Neural crest cell (in vitro differentiated cells): ENCODE measurements at places on chromosomes 4 and X. TPM values are rescaled to one million over a fixed set of nuclear protein-coding genes. Genes with fewer than 3 reads are reported as not detected.

GRCh38 chr4:176810481-176811249, 17.9 kb upstream of the VEGFC start:
- H3K4me1 ChIP-seq, result no peaks in the 10 kb centered on the region
- H3K36me3 ChIP-seq, result peaks cover 3% of the 10 kb centered on the region
- H3K4me3 ChIP-seq, result no peak overlapping the region
- no peak for DNase-seq

- DNase-seq, result no peak
- H3K27ac ChIP-seq, result no peak overlapping the region
- H3K4me3 ChIP-seq, result no peak overlapping the region
These were observed 12.2 kb upstream of the TNIP3 start for GRCh38 chr4:121176082-121176934.

The RRAGB gene
- total RNA-seq, result 13.9 and 14.6 TPM in 2 replicates

The IQCM gene
- not detected in 2 replicates for total RNA-seq

DNA sequence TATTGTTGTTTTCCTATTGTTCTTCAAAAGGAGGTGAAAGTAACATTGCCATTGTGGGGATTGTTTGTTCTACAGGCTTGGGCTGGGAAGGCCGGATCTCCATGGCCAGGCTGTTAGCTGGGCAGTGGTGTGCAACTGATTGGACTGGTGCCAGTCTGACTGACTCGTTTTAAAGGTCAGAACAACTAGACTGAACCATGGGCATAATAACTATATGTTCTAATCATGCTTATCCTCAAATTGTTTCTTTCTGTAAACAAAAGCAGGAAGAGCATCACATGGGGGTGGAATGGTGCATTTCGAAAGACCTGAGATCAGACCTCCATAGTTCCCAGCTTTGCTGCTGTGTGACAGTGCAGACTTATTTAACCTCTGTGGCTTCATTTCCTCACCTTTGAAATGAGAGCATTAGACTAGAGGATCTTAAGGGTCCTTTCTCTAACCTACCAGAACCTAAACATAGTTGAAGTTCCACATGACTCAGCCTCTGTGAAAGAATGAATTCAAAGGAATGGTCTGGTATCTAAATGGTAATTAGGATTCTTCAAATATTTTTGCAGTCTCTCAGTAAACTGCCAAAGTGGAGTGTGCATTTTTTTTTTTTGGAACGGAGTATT, 66.7 kb upstream of the PGRMC2 start:
- no peak overlapping the region for H3K4me3 ChIP-seq
- H3K27me3 ChIP-seq, result no peaks in the 10 kb centered on the region
- DNase-seq, result no peak
- H3K4me1 ChIP-seq, result peaks cover 15% of the 10 kb centered on the region
- H3K36me3 ChIP-seq, result peaks cover 3% of the 10 kb centered on the region

The TRIM2 gene
- 105 and 106 TPM in 2 replicates for total RNA-seq

DNA sequence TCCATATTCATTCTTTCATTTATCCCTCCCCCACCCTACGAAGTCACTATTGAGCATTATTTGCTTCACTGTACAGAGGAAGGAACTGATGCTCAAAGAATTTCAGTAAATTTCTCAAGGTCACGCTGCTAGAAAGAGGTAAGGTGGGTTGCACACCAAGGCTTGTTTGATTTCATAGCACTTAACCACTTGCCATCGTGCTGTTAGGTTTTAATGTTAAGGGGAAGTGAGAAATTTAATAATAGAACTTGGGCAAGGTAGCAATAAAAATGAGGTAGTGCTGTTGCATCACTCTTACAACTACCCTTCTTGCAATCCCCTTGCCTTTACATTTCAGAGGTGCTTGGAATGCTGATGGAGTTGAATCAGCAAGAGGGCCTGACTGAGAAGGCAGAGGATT, 343.1 kb downstream of the MID1IP1 start:
- no peaks in the 10 kb centered on the region for H3K27me3 ChIP-seq
- no peak for DNase-seq
- no peaks in the 10 kb centered on the region for H3K36me3 ChIP-seq
- H3K4me3 ChIP-seq, result no peak overlapping the region
- no peak overlapping the region for H3K27ac ChIP-seq
- H3K4me1 ChIP-seq, result no peaks in the 10 kb centered on the region

DNA sequence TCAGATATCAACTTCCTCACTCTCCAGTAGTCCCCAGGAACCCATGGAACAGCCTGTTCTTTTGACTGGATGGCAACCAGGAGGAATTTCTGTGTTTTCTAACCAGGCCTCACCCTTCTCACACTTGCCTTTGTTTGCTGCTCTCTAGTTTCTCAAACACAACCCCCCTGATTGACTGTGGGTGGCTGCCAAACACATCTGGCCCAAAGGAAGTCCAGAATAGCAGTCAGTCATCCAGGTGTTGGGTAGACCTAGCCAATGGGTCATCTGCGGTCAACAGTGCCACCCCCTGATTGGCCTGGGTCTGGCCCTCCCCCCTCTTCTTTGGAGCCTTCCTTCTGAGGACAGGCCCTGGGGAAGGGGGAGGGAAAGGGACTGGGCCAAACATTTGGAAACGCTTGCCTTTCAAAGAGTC, 53.7 kb downstream of the MSX1 start:
- H3K4me1 ChIP-seq, result no peaks in the 10 kb centered on the region
- no peaks in the 10 kb centered on the region for H3K36me3 ChIP-seq
- DNase-seq, result no peak
- H3K27ac ChIP-seq, result no peak overlapping the region
- peaks cover 48% of the 10 kb centered on the region for H3K27me3 ChIP-seq
- no peak overlapping the region for H3K4me3 ChIP-seq

The CLDN34 gene
- total RNA-seq, result 0.30 and 0.33 TPM in 2 replicates

DNA sequence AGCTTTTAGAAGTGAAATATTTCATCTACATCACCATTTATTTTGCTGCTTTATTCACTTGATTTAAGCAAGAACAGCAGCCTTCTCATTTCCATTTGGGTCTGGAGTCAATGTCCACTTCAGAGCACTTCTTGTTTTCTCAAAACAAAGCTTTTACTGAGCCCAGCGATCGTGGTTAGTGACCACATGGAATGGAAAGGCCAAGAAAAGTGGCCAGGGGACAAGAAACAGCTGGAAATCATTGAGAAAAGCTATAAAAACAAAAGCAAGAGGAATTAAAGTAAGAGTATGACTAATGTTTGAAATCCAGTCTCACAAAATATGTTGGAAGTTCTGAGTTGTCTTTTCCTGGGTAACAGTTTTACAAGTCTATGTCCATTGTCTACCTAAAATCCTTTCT, 328.4 kb upstream of the INTU start:
- H3K27me3 ChIP-seq, result no peaks in the 10 kb centered on the region
- no peak for DNase-seq
- no peak overlapping the region for H3K4me3 ChIP-seq
- H3K4me1 ChIP-seq, result peaks cover 1% of the 10 kb centered on the region
- H3K27ac ChIP-seq, result no peak overlapping the region
- peaks cover 7% of the 10 kb centered on the region for H3K36me3 ChIP-seq

- H3K27me3 ChIP-seq, result no peaks in the 10 kb centered on the region
- no peak overlapping the region for H3K27ac ChIP-seq
- H3K4me3 ChIP-seq, result no peak overlapping the region
- H3K4me1 ChIP-seq, result peaks cover 24% of the 10 kb centered on the region
- DNase-seq, result no peak
These were observed 72.7 kb downstream of the EFNB1 start for GRCh38 chrX:68901519-68901918.

GRCh38 chrX:17768997-17769396, 31.7 kb downstream of the SCML1 start:
- no peaks in the 10 kb centered on the region for H3K36me3 ChIP-seq
- no peak overlapping the region for H3K27ac ChIP-seq
- H3K27me3 ChIP-seq, result no peaks in the 10 kb centered on the region
- DNase-seq, result no peak

DNA sequence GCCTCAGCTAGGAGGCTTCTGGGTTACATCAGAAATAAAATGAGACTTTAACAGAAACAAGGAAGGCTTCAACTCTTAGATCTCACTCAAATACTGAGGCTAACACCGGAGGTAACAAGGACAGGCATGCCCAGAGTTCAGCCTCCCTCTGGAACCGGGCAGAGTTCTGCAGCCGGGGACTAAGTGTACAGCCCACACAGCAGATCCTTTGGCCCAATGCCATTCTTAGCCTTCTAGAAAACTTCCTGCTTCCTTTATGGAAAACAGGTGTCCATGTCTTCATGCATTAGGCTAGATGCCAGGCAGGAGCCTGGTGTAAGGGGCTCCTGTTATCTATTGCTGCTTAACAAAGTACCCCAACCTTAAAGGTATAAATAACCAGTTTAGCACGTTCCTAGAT, 369.7 kb downstream of the BCOR start:
- H3K4me3 ChIP-seq, result no peak overlapping the region
- H3K36me3 ChIP-seq, result no peaks in the 10 kb centered on the region
- no peak overlapping the region for H3K27ac ChIP-seq
- no peaks in the 10 kb centered on the region for H3K27me3 ChIP-seq

The SNCA gene
- 29.6 and 29.7 TPM in 2 replicates for total RNA-seq

- H3K36me3 ChIP-seq, result no peaks in the 10 kb centered on the region
- peaks cover 4% of the 10 kb centered on the region for H3K27me3 ChIP-seq
- no peak overlapping the region for H3K27ac ChIP-seq
- peak; percentile 60 for DNase-seq
- no peak overlapping the region for H3K4me3 ChIP-seq
These were observed 44.9 kb downstream of the ZBTB49 start for GRCh38 chr4:4334798-4335520.

The TCEAL3 gene
- total RNA-seq, result 10.0 and 11.1 TPM in 2 replicates

DNA sequence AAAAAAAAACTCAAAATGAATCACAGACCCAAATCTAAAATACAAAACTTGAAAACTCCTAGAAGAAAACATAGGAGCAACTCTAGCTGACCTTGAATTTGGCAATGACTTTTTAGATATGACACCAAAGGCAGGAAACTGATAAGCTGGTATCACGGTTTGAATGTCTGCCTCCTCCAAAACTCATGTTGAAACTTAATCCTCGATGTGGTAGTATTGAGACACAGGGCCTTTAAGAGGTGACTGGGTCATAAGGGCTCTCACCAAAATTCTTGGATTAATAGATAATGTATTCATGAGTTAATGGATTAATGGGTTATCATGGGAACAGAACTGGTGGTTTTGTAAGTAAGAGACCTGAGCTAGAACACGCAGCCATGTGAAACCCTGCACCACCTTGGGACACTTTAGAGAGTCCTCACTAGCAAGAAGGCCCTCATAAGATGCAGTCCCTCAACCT, 40.5 kb downstream of the FRYL start:
- DNase-seq, result no peak
- no peak overlapping the region for H3K27ac ChIP-seq
- peaks cover 8% of the 10 kb centered on the region for H3K36me3 ChIP-seq
- peaks cover 10% of the 10 kb centered on the region for H3K4me1 ChIP-seq
- no peaks in the 10 kb centered on the region for H3K27me3 ChIP-seq

DNA sequence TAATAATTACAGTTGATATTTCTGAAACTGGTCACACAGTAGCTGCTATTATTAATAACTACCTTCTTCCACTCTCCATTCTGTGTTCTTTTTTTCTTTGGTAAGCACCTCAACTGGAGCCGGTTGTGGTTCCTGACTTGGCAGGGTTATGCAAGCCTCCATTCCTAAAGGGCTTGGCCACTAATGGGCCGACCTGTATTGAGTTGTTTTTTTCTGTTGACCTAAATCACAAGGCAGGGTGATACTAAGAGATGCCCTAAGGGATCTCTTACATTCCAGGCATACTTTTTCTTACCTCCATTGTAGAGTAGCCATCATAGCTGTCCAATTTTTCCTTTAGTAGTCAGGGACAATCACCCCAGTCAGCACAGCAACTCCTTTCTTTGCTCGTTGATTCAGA, 1295.8 kb upstream of the ADGRL3 start:
- H3K36me3 ChIP-seq, result no peaks in the 10 kb centered on the region
- no peaks in the 10 kb centered on the region for H3K4me1 ChIP-seq
- no peak overlapping the region for H3K27ac ChIP-seq
- no peaks in the 10 kb centered on the region for H3K27me3 ChIP-seq
- no peak for DNase-seq

GRCh38 chr4:153706519-153706918, 22.4 kb downstream of the TLR2 start:
- H3K4me1 ChIP-seq, result peaks cover 26% of the 10 kb centered on the region
- H3K36me3 ChIP-seq, result peaks cover 8% of the 10 kb centered on the region
- DNase-seq, result no peak

DNA sequence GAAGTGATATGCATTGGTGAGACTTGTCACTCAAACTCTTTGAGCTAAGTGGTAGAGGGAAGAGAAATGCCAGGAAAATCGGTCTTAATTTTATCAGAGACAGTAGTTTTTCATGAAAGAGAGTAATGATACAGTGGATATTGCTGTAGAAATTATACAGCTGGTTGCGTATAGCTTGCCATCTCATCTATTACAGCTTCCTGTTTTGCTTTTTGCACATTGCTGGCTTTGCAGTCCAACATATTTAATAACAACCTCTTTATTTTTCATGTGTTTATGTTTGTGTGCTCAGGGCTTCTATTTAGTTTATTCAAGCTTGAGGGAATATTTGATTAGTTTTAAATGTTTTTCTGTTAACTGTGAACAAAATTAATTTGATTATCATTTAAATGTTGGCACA, 11.5 kb downstream of the SMAD1 start:
- no peaks in the 10 kb centered on the region for H3K36me3 ChIP-seq
- no peaks in the 10 kb centered on the region for H3K27me3 ChIP-seq
- H3K4me1 ChIP-seq, result peaks cover 10% of the 10 kb centered on the region
- no peak for DNase-seq

DNA sequence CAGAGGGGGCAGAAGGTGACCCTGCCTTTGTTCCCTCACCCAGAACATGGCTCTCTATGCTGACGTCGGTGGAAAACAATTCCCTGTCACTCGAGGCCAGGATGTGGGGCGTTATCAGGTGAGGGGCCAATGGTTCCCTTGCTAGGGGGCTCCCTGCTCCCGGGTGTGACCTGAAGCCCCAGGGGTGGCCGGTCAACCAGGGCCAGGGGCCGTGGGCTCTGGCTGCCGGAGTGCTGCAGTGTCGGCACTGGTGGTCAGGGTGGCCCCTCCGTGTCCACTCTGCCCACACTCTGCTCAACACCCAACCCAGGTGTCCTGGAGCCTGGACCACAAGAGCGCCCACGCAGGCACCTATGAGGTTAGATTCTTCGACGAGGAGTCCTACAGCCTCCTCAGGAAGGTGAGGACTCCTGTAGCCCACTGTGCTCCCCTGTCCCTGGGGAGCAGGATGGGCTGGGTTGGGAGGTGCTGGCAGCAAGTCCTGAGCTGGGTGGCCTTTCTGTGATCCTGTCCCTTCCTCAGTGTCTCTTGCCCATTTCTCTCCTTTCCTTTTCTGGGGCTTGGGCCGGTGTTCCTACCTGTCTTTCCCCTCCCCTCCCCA, 3.0 kb downstream of the SSR4 start:
- peaks cover 2% of the 10 kb centered on the region for H3K36me3 ChIP-seq
- H3K4me3 ChIP-seq, result peak overlapping the region; percentile 94
- DNase-seq, result no peak
- H3K27ac ChIP-seq, result no peak overlapping the region
- no peaks in the 10 kb centered on the region for H3K27me3 ChIP-seq
- H3K4me1 ChIP-seq, result peaks cover 23% of the 10 kb centered on the region

DNA sequence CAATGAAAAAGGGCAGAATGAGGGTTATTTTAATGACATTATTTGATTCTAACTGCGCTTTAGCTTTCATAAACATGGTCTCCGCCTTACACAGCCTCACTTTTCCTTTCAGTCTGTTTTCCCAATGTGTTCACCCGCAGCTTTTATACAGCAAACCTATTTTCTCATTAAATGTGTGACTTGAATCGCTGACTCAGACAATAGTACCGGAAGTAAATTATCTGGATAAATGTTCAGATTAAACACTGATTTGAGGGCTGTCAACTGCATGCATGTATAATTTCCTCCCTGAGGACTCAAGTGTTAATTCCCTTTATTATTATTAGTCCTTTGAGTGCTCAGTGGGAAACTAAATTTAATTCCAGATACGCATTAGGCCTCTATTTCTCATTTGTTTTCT, 117.3 kb downstream of the FAM133A start:
- H3K36me3 ChIP-seq, result no peaks in the 10 kb centered on the region
- H3K4me3 ChIP-seq, result no peak overlapping the region
- no peaks in the 10 kb centered on the region for H3K4me1 ChIP-seq

The ADGRL3 gene
- 32.9 and 34.5 TPM in 2 replicates for total RNA-seq
